ENCODE measurements at places on chromosomes 5 and 9. TPM values are rescaled to one million over a fixed set of nuclear protein-coding genes. Genes with fewer than 3 reads are reported as not detected.

- DNase-seq: no peak
Observed at GRCh38 chr5:148378670-148379069, 5.1 kb upstream of the FBXO38 start.

DNA sequence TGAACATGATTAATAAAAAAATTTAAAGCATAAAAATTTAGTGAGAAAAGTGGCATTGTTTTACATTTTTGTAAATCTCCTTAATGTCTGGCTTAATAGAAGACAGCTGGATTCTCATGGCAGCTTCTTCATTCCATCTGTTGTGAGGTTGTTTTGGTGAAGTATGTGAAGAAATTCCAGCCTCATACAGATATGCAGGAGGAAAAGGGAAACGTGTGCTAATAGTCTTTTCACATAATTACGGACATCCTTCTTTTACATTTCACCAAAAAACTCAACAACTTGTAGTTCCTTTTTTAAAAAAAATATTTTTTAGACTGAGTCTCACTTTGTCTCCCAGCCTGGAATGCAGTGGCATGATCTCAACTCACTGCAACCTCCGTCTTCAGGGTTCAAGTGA lies 46.9 kb downstream of the HACD4 start:
- no peak for DNase-seq

DNA sequence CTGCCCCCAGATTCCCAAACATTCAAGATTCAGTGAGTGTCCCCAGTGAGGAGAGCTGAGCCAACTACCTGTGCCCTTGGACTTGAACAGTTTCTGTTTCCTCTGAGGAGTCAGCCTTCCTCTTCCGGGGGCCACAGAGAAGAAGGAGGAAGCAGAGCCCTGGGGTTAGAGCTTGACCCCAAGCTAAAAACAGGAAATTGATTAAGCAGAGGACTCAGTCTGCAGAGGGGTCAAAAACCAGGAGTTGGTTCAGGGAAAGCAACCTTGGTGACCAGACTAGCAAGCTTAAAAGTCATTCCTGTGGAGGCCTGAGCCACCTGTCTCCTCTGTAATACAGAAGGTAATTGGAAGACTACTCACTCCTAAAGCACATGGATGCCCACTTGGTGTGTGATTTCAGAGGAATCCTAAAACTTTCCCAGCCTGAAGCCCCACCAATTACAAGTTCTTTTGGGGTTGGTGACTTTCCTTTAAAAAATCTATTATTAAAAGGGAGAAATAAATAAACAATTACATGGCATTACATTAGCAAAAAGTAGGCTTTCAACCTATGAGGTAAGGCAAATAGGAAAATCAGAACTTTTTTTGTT lies 64.2 kb upstream of the SELENOP start:
- DNase-seq: no peak

GRCh38 chr5:24376616-24377015 lies 268.2 kb downstream of the CDH10 start:
- no peak for DNase-seq

- no peak for DNase-seq
Observed at GRCh38 chr9:78612091-78612490, 315.2 kb downstream of the PSAT1 start.

GRCh38 chr5:139763930-139764791 lies 31.4 kb upstream of the PSD2 start:
- DNase-seq: no peak

Gene C9orf50
- 0.39 TPM for total RNA-seq

Gene DNAJC18
- 27.0 TPM for total RNA-seq

GRCh38 chr5:126138281-126138931 lies 284.8 kb upstream of the GRAMD2B start:
- no peak for DNase-seq

- DNase-seq: no peak
Observed at GRCh38 chr5:150229571-150229970, 39.7 kb downstream of the SLC6A7 start.
